LHCN-M2 (cell line): ENCODE measurements at places on chromosomes 2 and 18. TPM values are rescaled to one million over a fixed set of nuclear protein-coding genes. Genes with fewer than 3 reads are reported as not detected.

CCDC85A gene
- 0.57 and 1.9 TPM in 2 replicates for total RNA-seq

ACTR3 gene
- total RNA-seq, result 307 and 331 TPM in 2 replicates

CROCC2 gene
- total RNA-seq, result under 0.01 TPM in 1 of 2 replicates, not detected in the other

DQX1 gene
- total RNA-seq, result not detected in 2 replicates

FNDC4 gene
- total RNA-seq, result 25.9 and 29.0 TPM in 2 replicates

FOXI3 gene
- total RNA-seq, result not detected in 2 replicates

TMEM237 gene
- 92.9 and 102 TPM in 2 replicates for total RNA-seq

DCC gene
- total RNA-seq, result not detected in 2 replicates

ALLC gene
- not detected in 2 replicates for total RNA-seq

SOWAHC gene
- total RNA-seq, result 6.4 and 7.3 TPM in 2 replicates

G6PC2 gene
- total RNA-seq, result not detected in 2 replicates

DNAJC10 gene
- total RNA-seq, result 82.2 and 90.4 TPM in 2 replicates

GFPT1 gene
- 31.0 and 32.6 TPM in 2 replicates for total RNA-seq

TEX44 gene
- not detected in 2 replicates for total RNA-seq
